Stimulated activated CD4-positive, alpha-beta T cell treated with anti-CD3 and anti-CD28 coated beads, Interleukin-15, amount 100 ng/mL, for 48 hours (primary cell): ENCODE measurements at places on chromosomes 11 and 22.

GRCh38 chr22:44068422-44069191, 44.5 kb downstream of the PARVB start:
- no peak for DNase-seq

DNA sequence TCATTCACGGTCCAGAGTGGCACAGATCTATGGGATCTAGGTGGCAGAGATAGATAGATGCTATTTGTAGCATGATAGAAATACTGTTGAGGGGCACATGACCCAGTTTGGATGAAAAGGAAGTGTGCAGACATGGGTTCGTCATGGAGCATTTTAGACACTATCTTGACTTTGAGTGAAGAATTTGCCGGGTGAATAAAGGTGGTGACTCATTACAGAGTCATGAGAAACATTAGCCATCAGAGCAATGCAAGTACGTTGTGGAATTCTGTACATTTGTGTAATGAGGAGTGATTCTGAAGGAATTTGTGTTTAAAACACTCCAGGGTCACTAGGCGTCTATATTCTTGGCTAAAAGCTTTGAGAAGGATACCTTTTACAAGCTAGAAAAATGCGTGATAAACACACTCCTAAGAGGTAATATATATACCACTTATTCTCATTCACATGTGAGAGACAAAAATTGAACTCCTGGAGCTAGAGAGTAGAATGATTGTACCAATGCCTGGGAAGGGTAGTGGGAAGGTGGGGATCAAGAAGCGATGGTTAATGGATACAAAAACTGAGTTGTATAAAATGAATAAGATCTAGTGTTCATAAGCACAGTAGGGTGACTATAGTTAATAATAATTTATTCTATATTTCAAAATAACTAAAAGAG, 593.7 kb upstream of the LUZP2 start:
- no peak for DNase-seq

- no peak for DNase-seq
Measured at GRCh38 chr11:110513259-110513801, 83.6 kb downstream of the FDX1 start.

- DNase-seq: no peak
Measured at GRCh38 chr22:23375031-23375827, 194.9 kb downstream of the BCR start.

DNA sequence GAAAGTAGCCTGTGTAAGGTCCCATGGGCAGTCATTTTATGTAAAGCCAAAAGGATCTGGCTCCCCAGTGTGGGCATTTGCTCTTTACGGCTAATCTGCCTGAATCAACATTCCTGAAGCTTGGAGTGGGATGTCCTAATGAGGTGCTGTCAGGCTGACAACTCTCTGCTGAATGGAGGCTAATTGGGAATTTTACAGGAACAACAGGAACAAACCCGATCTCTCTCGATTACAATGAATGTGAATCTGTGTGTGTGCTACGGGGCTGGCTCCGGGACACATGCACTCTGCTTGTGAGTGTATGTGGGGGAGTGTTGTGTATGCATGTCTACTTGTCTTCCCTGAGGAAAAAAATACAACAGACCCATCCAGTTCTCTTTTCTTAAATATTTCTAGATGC, 415.2 kb downstream of the TENM4 start:
- no peak for DNase-seq

DNA sequence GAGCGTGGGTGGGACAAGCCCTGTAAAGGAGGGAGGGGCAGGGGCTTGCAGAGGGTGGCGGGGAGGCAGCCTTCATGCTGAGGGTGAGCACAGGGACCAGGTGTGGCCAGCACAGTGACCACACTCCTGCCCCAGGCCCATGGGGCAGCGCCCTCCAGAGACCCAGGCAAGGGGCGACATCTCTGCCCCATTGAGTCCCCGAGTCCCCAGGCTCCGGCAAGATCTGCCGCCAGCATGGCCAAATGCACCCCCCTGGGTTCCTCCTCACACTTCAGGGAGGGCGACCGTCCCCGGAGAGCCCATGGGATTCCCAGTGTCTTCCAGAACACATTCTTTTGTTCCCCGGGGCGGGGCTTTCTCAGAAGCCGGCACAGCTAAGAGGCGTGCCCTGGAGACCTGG, 362.5 kb downstream of the TBC1D22A start:
- no peak for DNase-seq

- DNase-seq: no peak
Measured at GRCh38 chr11:69509381-69509780, 27.9 kb downstream of the LINC01488 start.

GRCh38 chr22:17243524-17243923, 24.3 kb upstream of the ADA2 start:
- DNase-seq: no peak

- no peak for DNase-seq
Measured at GRCh38 chr11:110866081-110866480, 153.8 kb upstream of the ARHGAP20 start.

DNA sequence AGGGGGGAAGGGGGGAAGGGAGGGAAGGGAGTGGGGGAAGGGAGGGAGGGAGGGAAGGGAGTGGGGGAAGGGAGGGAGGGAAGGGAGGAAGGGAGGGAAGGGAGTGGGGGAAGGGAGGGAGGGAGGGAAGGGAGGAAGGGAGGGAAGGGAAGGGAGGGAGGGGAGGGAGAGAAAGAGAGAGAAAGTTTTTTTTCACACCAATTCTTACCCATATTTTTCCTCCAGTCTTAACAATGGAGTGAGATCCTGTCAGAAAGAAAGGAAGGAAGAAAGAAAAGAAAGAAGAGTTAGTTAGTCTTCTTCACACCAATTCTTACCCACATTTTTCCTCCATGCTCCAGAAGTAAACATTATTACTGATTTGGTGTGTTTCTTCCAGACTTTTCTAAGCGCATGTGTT, 3.0 kb upstream of the OR2AT4 start:
- DNase-seq: no peak

DNA sequence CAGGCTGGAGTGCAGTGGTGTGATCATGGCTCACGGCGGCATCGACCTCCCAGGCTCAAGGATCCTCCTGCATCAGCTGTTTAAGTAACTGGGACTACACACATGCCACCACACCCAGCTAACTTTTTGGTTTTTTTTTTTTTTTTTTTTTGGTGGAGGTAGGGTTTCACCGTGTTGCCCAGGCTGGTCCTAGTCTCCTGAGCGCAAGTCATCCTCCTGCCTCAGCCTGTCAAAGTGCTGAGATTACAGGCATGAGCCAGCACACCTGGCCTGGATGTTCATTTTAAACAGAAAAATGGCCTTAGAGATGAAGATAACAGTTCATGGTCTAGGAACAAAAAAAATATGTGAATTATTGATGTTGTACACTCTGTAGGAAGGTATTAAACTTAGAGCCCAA, 13.6 kb upstream of the SLC25A18 start:
- no peak for DNase-seq

- no peak for DNase-seq
Measured at GRCh38 chr22:47417699-47418098, 655.2 kb downstream of the TBC1D22A start.

DNA sequence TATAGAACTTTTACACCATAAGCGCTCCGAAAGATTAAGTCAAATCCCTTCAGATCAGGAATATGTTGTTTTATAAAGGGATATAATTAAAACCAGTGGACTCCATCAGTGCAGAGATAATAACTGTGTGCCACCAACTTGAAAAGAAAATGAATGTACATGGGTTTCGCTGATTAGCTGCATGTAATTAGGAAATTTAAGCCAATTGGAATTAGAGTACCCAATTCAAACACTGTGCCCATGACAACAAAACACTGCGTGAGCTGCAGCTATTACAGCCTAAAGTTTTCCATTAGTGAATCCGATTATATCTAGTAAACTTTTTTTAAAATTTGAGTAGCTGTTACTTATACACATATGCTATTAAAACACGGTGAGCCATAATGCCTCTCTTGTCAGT, 392.3 kb upstream of the ARHGAP42 start:
- DNase-seq: no peak

- DNase-seq: no peak
Measured at GRCh38 chr11:72741849-72742512, 10.2 kb downstream of the ARAP1 start.

DNA sequence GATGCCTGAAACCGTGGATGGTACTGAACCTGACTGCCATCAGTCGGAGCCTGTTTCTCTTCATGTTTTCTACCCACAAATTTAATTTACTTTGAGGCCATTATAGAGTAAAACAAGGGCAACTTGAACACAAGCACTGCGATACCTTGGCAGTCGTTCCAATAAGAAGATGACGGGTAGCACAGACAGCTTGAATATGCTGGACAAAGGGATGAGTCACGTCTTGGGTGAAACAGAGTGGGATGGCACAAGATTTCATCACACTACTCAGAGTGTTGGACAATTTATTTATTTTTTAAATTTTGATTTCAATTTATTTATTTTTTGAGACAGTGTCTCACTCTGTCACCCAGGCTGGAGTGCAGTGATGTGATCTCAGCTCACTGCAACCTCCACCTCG, 5.7 kb downstream of the DIXDC1 start:
- no peak for DNase-seq

GRCh38 chr11:17714870-17715269, 4.5 kb upstream of the MYOD1 start:
- DNase-seq: no peak

GRCh38 chr11:33064033-33064825, 24.9 kb downstream of the TCP11L1 start:
- no peak for DNase-seq

DNA sequence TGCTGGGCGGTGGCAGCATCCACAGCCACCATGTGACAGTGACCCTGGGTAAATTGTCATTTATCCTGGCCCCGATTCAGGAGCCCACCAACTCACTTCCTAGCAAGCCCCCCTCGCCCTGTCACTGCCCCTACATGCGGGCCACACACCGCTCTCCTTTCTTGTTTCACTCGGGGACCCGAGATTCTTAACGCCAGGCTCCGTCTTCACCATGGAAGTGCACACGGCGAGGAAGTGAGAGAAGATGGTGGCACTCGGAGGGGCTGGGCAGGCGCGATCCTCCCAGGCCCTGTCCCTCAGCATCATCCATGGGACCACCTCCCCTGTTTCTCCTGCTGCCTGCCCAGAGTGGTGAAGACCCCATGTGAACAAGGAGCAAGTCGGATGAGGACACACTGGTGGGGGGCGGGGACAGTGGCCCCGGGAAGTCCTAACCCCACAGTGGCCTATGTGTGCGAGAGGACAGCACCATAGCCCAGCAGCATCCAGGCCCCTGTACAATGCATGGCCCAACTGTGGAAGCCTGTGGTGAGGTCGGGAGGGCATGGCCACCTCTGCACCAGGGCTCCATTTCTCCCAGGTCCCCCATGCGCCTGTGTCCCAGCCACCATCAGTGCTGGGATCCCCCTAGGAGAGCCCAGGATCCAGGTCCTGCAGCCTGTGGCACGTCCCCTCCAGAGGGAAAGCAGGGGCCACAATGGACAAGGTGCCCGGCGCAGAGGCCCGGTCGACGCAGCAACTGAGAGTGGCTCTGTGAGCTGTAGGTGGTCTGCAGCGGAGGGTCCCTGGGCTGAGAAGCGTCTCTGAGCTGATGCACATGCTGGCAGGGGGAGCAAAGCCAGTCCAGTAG, 262.8 kb downstream of the BRD1 start:
- no peak for DNase-seq

GRCh38 chr11:12581923-12582322, 92.3 kb upstream of the TEAD1 start:
- no peak for DNase-seq
